Activated T-helper 1 cell treated with anti-CD3 and anti-CD28 coated beads, Interleukin-12 subunit alpha, Interleukin-12 subunit beta, Interleukin-2, Interleukin-4 antibody, amounts not matched to agents 30 ng/mL and 10 ng/mL and 1 ng/mL, durations not matched to agents 14 hours and 24 hours and 36 hours (primary cell): ENCODE measurements at places on chromosomes 7 and 10. TPM values are rescaled to one million over a fixed set of nuclear protein-coding genes. Genes with fewer than 3 reads are reported as not detected.

GRCh38 chr10:1102416-1102815, 46.2 kb downstream of the WDR37 start:
- peaks cover 34% of the 10 kb centered on the region for H3K4me1 ChIP-seq
- peak overlapping the region; percentile 55 for H3K27ac ChIP-seq
- no peak for DNase-seq
- H3K27me3 ChIP-seq, result no peaks in the 10 kb centered on the region

DNA sequence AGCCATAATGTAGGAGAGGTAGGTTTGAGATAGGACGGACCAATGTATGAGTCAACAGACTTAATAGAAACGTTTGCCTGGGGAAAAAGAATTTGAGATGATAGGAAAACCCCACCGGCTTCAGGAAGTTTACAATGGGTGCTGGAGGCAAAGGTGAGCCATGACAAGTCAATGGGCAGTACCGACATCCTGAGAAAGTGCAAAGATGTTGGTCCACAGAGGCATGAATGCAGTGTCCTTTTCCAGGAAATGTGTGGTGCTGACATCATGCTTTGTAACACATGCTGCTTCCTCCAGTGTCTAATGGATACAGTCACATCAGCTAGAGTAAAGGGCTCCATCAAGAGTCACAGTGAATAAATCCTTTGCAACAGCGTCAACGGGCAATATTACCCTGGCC, 533.6 kb downstream of the INHBA start:
- no peak for DNase-seq
- H3K4me1 ChIP-seq, result no peaks in the 10 kb centered on the region
- no peak overlapping the region for H3K27ac ChIP-seq
- H3K27me3 ChIP-seq, result no peaks in the 10 kb centered on the region
- no peak overlapping the region for H3K4me3 ChIP-seq
- no peaks in the 10 kb centered on the region for H3K36me3 ChIP-seq

DNA sequence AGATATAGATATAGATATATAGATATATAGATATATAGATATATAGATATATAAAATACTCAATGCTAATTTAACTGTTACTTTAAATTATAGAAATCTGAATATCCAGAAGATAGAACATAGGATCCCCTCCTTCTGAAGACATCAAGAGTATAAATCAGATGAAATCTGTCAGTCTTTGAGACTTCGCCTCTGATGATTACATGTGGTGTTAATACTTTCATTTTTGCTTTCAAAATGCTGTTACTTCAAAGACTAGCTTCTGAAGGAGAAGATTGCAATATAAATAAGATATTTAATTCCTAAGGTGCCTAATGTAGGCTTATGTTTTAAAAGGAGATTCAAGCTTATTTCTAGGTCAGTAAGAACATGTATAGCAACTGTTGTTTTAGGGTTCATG, 180.4 kb downstream of the TSPAN12 start:
- H3K36me3 ChIP-seq, result no peaks in the 10 kb centered on the region
- no peak for DNase-seq
- H3K27ac ChIP-seq, result no peak overlapping the region
- no peak overlapping the region for H3K4me3 ChIP-seq

HOXA11 gene
- total RNA-seq, result not detected in 2 replicates
